ENCODE measurements at places on chromosomes 12 and 14.

GRCh38 chr12:121581686-121582429 is 1.0 kb upstream of the KDM2B start:
- DNase-seq: no peak

DNA sequence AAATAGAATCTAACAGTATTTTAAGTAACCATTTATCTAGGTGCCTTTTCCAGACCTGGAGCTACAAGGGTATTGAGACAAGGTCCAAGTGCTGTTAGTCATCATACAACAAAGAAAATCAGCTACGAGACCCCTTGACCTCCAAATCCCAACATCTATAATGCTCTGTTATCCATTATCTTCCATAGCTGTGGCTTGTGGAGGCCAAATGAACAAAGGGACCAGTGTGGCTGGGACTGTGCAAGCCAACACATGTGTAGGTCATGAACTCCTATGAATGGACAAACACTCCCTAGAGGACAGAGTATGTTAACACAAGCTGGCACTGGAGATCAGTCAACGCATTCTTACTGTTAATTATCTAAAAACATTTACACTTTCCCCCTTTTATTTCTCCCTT is 374.5 kb downstream of the EMP1 start:
- DNase-seq: no peak

- DNase-seq: no peak
Observed at GRCh38 chr14:70713511-70713916, 71.8 kb downstream of the TTC9 start.

GRCh38 chr14:89264196-89264800 is 152.7 kb downstream of the FOXN3 start:
- no peak for DNase-seq
